Fibroblast of upper back skin (primary cell): ENCODE measurements at places on chromosomes 7 and 10.

GRCh38 chr10:50316695-50317648, 65.7 kb upstream of the ASAH2 start:
- DNase-seq: no peak

GRCh38 chr10:88347597-88348304, 235.4 kb downstream of the RNLS start:
- no peak for DNase-seq

GRCh38 chr7:21704359-21704758, 161.5 kb downstream of the DNAH11 start:
- no peak for DNase-seq

- no peak for DNase-seq
Measured at GRCh38 chr7:139623518-139623917, 100.0 kb downstream of the CLEC2L start.

GRCh38 chr7:40582539-40582938, 447.7 kb downstream of the SUGCT start:
- no peak for DNase-seq
